Stimulated activated CD8-positive, alpha-beta memory T cell treated with anti-CD3 and anti-CD28 coated beads, Interleukin-2, amount 100 ng/mL, for 1 hour (primary cell): ENCODE measurements at places on chromosomes 6 and 20.

DNA sequence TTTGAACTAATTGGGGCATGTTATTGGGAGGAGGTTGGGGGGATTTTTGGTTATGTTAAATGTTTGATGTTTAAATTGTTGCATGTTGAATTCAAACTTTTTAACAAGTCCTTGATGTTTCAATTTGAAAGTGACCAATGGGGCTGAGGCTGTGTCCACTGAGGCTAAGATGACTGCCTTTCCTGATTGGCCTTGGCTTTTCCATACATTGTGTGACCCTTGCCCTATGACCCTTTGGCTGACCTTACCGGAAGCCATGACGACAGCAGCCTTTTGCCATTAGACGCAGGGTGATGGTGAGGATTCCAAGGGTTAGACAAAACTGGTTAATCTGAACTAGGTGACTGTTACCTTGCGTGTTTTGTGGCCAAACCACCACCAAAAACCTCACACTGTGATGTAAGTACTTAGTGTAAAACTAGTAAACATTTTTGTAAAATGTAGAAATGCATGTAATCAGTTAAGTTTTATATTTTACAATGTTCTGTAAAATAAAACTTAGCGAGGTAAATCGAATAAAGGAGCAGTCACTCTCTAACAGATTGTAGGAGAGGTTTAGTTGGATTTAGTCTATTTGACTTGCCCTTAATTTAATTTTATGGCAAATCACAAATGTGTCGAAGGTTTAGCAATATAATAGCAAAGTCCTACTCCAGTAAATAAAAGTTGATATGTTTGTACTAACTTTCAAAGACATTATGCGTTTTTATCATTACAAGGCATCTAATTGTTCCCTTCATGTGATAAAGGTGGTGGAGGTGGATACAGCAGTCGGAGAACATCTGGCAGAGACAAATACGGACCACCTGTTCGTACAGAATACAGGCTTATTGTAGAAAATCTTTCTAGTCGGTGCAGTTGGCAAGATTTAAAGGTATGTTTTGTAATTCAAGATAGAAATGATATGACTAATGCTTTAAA is 1.6 kb downstream of the SRSF6 start:
- no peak for DNase-seq

- no peak for DNase-seq
Observed at GRCh38 chr6:27617046-27617687, 144.3 kb upstream of the ZNF184 start.

DNA sequence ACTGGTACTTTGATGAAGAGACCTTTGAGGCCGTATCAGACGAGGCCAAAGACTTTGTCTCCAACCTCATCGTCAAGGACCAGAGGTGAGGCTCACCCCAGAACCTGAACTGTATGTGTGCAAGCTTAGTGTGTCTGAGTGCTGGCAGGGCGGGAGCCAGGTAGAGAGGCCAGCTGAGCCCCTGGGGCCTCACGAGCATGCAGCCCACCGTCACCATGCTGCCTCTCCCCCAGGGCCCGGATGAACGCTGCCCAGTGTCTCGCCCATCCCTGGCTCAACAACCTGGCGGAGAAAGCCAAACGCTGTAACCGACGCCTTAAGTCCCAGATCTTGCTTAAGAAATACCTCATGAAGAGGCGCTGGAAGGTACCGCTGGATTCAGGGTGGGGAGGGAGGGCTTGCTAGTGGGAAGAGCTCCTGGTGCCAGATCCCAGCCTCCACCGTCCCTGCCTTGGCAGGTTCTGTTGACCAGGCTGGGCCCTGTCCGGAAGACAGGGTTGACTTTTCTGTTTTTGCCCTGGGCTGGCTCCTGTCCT is 12.7 kb downstream of the MYLK2 start:
- DNase-seq = no peak

- no peak for DNase-seq
Observed at GRCh38 chr6:75077701-75078100, 128.2 kb downstream of the COL12A1 start.

GRCh38 chr6:167237438-167238145 is 53.5 kb upstream of the UNC93A start:
- no peak for DNase-seq

- no peak for DNase-seq
Observed at GRCh38 chr20:33433465-33434234, 9.9 kb downstream of the SNTA1 start.

- no peak for DNase-seq
Observed at GRCh38 chr6:140050101-140050995, 675.9 kb upstream of the CITED2 start.

- no peak for DNase-seq
Observed at GRCh38 chr20:33345342-33345741, 56.0 kb downstream of the CDK5RAP1 start.

DNA sequence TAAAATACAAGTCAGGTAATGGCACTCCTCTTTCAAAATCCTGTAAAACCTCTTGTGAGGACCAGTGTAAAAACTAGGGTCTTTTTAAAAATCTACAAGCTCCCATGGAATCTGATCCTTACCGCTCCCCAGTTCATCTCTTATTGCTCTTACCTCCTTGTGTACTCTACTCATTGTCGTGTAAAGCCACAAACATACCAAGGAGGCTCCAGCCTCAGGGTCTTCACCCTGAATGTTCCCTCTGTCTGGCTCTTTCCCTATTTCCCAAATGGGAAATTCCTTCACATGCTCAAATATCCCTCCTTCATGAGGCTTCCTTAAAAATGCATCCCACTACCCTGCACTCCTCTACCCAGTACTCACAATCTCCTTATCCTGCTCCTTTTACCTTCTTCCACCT is 67.1 kb downstream of the TASP1 start:
- no peak for DNase-seq

- no peak for DNase-seq
Observed at GRCh38 chr6:143822584-143823024, 20.5 kb upstream of the LTV1 start.

DNA sequence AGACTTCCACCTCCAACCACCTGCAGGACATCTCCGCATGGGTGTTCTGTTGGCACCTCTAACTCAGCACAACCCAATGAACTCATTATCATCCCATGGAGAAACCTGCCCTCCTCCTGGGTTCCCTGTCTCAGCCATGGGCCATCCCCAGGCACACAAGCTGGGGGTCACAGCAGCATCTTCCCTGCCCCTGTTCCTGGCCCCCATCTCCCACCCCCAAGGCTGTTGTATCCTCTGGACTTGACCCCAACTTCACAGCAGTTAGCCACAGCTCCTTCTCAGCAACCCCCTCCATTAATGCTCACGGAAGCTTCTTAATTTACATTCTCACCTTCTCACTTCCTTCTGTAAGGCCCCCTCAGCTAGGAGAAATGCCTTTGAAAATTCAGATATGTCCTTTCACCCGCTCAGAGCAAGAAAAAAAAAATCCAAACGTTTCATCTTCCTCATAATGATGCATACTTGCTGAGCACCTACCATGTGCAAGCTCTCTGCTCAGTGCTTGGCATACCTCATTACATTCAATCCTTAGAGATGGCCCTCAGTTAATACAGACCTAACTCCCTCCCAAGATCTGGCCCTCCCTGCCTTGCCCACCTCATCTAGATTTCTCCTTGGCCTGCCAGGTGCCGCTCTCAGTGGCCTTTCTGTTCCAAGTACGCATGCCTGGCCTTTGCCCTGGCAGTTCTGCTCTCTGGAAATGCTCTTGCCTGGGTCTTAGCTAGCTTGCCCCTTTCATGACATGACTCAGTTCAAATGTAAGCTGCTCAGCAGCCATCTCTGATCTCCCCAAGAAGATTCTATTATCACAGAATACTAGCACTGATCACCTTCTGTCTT is 2.5 kb upstream of the NELFCD start:
- no peak for DNase-seq

DNA sequence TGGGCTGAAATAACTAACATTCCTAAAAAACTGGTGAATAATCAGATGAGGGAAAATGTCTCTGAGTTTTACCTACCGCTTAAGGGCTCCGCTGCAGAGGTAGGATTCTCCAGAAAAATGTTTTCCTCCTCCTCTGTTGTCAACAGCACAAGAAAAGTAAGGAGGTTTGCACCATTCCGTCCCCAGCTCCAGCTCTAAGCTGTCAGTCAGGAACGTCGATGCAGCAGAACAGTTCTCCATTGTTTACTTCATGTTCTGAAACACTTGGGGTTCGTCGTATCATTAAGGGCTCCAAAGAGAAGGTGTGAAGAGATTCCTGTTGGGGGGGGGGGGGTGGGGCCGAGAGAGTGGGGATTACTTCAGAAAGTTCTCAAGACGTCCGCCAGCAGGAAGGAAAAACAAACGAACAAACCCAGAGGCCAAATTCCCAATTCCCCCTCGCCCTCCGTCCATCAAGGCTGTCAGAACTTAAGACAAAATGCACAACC is 734 bp downstream of the MMS22L start:
- no peak for DNase-seq

- no peak for DNase-seq
Observed at GRCh38 chr6:83613378-83613777, 95.5 kb downstream of the SNAP91 start.
